Stimulated activated CD4-positive, alpha-beta T cell treated with anti-CD3 and anti-CD28 coated beads, Interleukin-12 subunit alpha, Interleukin-12 subunit beta, amount 100 ng/mL, for 48 hours (primary cell): ENCODE measurements at places on chromosomes 4 and X.

DNA sequence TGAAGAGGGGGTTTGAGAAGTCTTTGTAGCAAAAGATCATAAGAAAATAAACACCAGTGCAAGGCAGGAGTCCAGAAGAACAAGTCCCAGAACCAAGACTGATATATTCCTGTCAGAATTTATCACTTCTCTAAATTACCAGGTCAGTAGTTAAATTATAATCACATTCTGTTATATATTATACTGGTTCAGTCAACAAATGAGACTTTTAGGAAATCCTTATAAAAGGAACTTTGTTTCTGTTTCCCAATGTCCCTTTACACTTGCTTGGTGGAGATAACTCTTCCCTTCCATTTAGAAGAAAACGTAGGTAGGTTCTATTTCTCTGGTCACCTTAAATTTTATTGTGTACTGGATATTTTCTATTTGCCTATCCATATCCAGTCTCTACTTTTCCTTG, 21.1 kb downstream of the GBA3 start:
- no peak for DNase-seq

GRCh38 chr4:126733301-126733700, 899.5 kb upstream of the INTU start:
- no peak for DNase-seq

GRCh38 chr4:155666344-155667221, at the start of gene GUCY1A1:
Gene GUCY1A1 (plus strand): TSS chr4:155666848. CDS start chr4:155696868, 30,020 bp downstream.
- no peak for DNase-seq

GRCh38 chr4:172813359-172813923, 355.2 kb upstream of the GALNT7 start:
- DNase-seq, result no peak

GRCh38 chr4:98692411-98692810, 34.0 kb upstream of the TSPAN5 start:
- no peak for DNase-seq

DNA sequence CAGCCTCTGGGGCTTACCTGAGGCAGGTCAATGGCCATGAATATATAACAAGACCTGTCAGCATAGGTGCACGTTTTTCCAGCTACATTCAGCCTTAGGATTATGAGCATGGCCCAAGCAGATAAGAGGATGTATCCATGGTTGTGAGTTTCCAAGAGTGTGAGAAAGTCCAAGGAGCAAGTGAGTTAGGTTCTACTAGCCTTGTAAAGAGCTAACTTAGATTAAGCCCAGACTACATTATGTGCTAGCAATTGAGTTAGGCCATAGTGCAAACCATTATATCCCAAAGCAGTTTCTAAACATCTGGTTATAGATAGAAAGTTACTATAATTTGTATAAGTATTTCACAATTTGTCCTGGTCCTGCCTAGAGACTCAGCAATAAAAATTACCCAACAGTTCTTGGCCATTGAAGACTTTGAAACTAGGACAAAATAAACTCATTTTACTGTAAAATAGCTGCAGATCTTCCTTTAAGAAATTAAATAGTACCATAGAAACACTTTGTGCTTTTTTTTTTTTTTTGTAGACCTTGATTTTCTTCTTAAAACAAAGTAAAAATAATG, 312.0 kb downstream of the CAMK2D start:
- DNase-seq, result no peak

DNA sequence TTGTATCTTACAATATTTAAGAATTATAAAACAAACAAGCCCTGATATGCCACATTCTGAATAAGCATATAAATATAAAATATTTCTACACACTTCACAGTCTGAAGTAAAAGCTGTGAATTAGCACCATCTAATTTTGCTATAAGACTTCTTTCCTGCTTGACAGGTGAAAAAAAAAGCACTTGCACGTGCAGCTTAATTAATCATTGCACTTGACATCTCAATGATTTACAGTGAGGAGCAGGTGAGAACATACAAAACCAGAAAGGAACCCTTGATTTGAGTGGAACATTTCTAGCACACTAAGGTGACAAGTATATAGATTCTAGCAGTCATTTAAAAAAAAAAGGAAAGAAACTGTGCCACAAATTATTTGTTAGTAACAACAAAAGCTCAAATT, 47.9 kb downstream of the CHIC2 start:
- DNase-seq, result no peak

- no peak for DNase-seq
Observed at GRCh38 chr4:1656986-1657385, 27.1 kb downstream of the FAM53A start.

- no peak for DNase-seq
Observed at GRCh38 chr4:40937140-40937725, 187.5 kb downstream of the NSUN7 start.
